ENCODE measurements at places on chromosomes 1 and 21. TPM values are rescaled to one million over a fixed set of nuclear protein-coding genes. Genes with fewer than 3 reads are reported as not detected.

Gene OR2AK2
- total RNA-seq, result not detected

- no peak overlapping the region for H3K4me3 ChIP-seq
- no peak overlapping the region for H3K27ac ChIP-seq
- H3K27me3 ChIP-seq, result peaks cover 8% of the 10 kb centered on the region
These were observed 46.2 kb downstream of the PGBD5 start for GRCh38 chr1:230379928-230380327.

Gene CELA2A
- total RNA-seq, result not detected

DNA sequence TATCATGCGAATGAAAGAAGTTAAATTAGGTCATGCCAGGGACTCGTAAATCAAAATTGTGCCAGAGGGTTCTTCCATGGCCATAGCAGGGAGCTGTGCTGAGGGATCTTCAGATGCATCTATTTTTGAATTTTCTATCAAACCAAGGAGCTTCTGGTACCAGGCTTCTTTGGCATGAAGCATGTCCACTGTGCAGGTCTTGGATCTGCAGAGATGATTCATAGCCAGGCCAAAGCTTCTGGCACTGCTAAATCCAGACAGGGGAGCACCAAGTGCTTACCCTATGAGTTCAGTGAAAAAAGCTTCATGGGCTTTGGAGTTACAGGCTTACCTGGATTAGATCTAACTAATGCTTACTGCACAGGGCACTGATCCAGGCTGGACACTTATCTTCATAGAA lies 154.2 kb upstream of the DAB1 start:
- no peak overlapping the region for H3K27ac ChIP-seq
- no peaks in the 10 kb centered on the region for H3K36me3 ChIP-seq
- no peaks in the 10 kb centered on the region for H3K4me1 ChIP-seq
- no peak overlapping the region for H3K4me3 ChIP-seq
- DNase-seq, result no peak
- no peaks in the 10 kb centered on the region for H3K27me3 ChIP-seq

DNA sequence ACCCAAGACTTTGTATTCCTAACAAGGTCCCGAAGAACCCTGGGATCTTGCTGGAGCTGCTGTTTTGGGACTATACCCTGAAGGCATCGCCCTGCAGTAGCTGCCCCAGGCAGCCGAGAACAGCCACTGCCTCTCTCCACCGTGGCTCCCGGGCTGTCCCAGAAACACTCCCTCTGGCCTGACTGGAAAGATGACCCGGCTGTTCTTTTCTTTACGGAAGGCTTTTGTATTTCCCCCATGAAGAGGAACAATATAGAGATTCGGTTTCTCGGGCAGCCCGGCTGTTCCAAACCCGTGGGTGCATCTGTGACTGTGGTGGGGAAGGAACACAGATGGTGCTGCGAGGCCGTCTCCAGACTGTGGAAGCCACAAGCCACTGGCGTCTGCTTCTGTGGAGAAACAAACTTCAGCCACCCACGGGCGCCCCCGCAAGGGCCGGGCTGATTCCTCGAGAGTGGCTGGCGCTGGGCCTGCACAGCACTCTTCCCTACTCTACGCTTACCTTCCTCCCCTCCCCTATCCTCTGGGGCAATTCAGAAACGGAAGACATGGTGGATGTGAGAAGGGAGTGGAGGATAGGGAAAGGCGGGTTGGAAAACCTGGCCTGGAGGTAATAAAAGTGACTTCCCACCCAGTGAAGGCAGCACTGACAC lies 33.7 kb upstream of the VASH2 start:
- no peak for DNase-seq
- peaks cover 33% of the 10 kb centered on the region for H3K27me3 ChIP-seq
- H3K4me1 ChIP-seq, result peaks cover 3% of the 10 kb centered on the region
- H3K36me3 ChIP-seq, result no peaks in the 10 kb centered on the region
- no peak overlapping the region for H3K4me3 ChIP-seq

Gene IFNAR2
- total RNA-seq, result 68.3 TPM

Data from activated naive CD8-positive, alpha-beta T cell treated with anti-CD3 and anti-CD28 coated beads, Interleukin-2, amount 10 ng/mL, durations not matched to agents 7 days and 5 days (primary cell).